Tongue (tissue), 3 donors: ENCODE measurements at places on chromosomes 5 and 9. TPM values are rescaled to one million over a fixed set of nuclear protein-coding genes. Genes with fewer than 3 reads are reported as not detected.

The CBY3 gene
- total RNA-seq, result not detected

The ADGRV1 gene
- 7.1 TPM for total RNA-seq

The NUTM2F gene
- not detected for total RNA-seq

The ACOT12 gene
- total RNA-seq, result not detected

The TERT gene
- total RNA-seq, result 0.21 TPM

The ADRB2 gene
- total RNA-seq, result 20.9 TPM

The NTNG2 gene
- 1.3 TPM for total RNA-seq

The CDKN2A gene
- not detected for total RNA-seq

The IL3 gene
- total RNA-seq, result not detected

The RPP25L gene
- 15.3 TPM for total RNA-seq

The CD274 gene
- 4.1 TPM for total RNA-seq

The CD72 gene
- 1.7 TPM for total RNA-seq

The NCS1 gene
- 20.2 TPM for total RNA-seq

The CENPK gene
- total RNA-seq, result 12.4 TPM

The PLAC8L1 gene
- not detected for total RNA-seq

The HAPLN1 gene
- total RNA-seq, result 1.6 TPM

The PCDHGB4 gene
- 5.9 TPM for total RNA-seq

The GNA14 gene
- 5.9 TPM for total RNA-seq

The PCDHGA1 gene
- 1.8 TPM for total RNA-seq

The DOCK2 gene
- total RNA-seq, result 11.5 TPM

The GGTA1 gene
- 6.9 TPM for total RNA-seq

The FOXD4L4 gene
- not detected for total RNA-seq

The AK3 gene
- 75.4 TPM for total RNA-seq

The SLC45A2 gene
- total RNA-seq, result not detected

The ADAMTSL1 gene
- 22.4 TPM for total RNA-seq

The SHB gene
- total RNA-seq, result 10.2 TPM

The IL9 gene
- not detected for total RNA-seq

The LECT2 gene
- total RNA-seq, result not detected

The MSMP gene
- total RNA-seq, result not detected

The FBLL1 gene
- total RNA-seq, result 6.9 TPM

The C9 gene
- not detected for total RNA-seq

The NEUROG1 gene
- total RNA-seq, result not detected

The ZBED3 gene
- total RNA-seq, result 5.5 TPM

The TAF11L10 gene
- total RNA-seq, result not detected

The TNFAIP8 gene
- total RNA-seq, result 33.8 TPM

The LCN9 gene
- total RNA-seq, result not detected

The IL5 gene
- not detected for total RNA-seq

The SEMA6A gene
- total RNA-seq, result 47.2 TPM

The TNFSF15 gene
- total RNA-seq, result 1.8 TPM

The PTGDS gene
- 10.2 TPM for total RNA-seq
